ENCODE measurements at places on chromosomes 12 and 14.

DNA sequence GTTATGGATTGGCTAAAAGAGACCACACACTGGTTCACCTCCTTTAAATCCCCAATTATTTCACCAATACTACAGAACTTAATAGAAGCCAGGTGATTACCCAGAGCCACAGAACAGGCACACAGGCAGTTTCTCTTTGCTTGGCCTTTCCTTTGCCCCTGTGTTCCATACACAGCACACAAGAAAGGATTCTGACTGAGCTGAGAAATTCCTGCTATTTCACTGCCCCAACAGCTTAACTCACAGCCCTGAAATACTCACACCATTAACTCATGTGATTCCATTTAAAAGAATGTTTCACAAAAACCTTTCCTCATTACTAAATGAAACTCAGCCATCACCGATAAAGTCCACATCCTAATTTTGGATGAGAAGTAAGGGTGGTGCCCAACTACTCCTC is 133.6 kb downstream of the MED13L start:
- no peak for DNase-seq

- DNase-seq = no peak
These were observed 7.6 kb upstream of the KERA start for GRCh38 chr12:91065396-91065795.

GRCh38 chr12:1719139-1719538 is 28.3 kb downstream of the ADIPOR2 start:
- no peak for DNase-seq

- DNase-seq = no peak
These were observed 15.8 kb downstream of the FLRT2 start for GRCh38 chr14:85545738-85546137.

GRCh38 chr14:104448321-104448720 is 131.2 kb upstream of the C14orf180 start:
- no peak for DNase-seq

- DNase-seq = no peak
These were observed 79.8 kb downstream of the PCNX1 start for GRCh38 chr14:70987041-70987440.

- peak; percentile 85 for DNase-seq
These were observed 17.6 kb upstream of the RNASE3 start for GRCh38 chr14:20873370-20874177.

GRCh38 chr14:34211732-34212131 is 250.3 kb downstream of the SPTSSA start:
- DNase-seq = no peak

DNA sequence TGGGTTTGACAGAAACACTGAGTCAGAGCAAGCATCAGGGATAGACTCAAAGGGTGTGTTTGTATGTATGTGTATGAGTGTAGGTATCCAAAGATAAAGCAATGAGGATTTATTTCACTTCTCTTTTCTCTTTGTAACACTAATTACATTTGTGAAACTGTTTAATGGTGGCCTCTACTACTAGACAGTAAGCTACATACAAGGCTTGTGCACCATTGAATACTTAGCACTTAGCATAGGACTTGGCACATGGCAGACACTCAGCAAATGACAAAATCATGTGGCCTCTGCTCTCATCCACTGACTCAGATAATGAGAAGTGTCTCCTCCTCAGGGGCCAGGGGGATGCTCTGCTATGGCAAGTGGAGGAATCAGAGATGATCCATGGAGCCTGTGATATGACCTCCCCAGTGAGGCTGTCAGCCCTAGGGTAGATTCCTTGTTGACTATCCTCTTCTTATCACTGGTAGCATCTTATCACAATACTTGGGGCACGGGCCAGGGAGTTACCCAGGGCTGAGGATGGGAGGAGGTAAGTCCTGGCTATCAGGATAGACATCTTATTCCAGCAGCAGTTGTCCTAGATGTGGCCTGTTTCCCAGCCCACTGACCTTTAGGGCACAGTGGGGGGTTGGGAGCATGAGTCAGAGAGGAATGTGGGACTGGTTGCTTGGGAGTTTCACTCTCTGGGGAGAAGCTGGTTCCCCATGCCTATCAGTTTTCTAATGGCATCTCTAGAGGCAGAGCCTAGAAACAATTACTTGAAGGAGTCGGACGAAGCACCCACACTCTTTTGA is 71.2 kb upstream of the HOXC13 start:
- DNase-seq = no peak

GRCh38 chr12:121209624-121210572 is at the start of gene P2RX4:
TSS of gene P2RX4 (plus strand) at chr12:121210129. CDS start at chr12:121210165, 36 bp downstream.
- peak; percentile 92 for DNase-seq

DNA sequence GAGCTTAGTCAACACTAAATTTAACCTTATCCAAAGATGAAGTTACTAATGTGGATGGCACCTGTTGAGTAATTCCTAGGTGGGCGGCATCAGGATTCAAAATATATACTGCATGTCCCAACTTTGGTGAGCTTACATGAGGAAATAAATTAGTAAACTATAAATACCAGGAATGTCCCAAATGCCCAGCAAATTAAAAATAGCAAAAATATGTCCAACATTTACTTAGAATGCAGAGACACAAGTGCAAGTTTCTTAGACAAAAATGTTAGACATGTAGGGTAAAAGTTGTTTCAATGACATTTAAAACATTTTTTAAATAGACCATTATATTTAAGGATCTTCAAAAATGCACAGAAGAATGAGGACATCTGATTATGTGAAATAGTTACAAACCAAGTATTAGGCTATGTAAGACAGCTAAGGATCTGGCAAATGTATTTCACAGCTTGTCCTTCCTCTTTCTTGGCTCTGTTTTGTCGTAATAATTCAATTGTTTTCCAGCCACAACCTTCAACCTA is 115.9 kb downstream of the NAV3 start:
- no peak for DNase-seq

- peak; percentile 87 for DNase-seq
These were observed at the start of gene SNRNP35 for GRCh38 chr12:123457980-123458779. TSS of gene SNRNP35 (plus strand) at chr12:123458139. CDS start at chr12:123465541, 7,402 bp downstream.

GRCh38 chr14:92356677-92357076 is 33.7 kb downstream of the SLC24A4 start:
- no peak for DNase-seq

DNA sequence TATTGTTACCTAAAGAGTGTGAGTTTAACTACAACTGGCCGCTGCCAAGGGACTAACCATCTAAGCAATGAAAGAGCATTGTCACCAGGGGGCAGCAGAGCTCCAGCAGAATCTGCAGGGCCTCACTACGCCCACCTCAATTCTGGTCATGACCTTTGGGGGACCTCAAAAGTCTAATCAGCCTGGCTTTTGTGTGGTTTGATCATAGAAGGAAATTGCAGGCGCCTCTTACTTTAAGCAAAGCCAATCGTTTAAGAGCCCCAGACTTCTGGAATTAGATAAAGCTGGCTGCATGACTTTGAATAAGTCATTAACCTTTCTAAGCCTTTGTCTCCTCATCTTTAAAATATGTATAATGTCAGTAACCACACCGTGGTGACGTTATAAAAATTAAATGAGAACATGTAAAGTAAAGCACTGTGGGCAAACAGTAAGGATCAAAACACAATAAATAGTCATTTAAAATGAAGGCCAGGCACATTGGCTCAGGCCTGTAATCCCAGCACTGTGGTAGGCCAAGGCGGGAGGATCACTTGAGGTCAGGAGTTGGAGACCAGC is 58.6 kb downstream of the TBX3 start:
- peak; percentile 38 for DNase-seq

GRCh38 chr12:2649201-2650030 is 145.4 kb upstream of the FKBP4 start:
- no peak for DNase-seq

DNA sequence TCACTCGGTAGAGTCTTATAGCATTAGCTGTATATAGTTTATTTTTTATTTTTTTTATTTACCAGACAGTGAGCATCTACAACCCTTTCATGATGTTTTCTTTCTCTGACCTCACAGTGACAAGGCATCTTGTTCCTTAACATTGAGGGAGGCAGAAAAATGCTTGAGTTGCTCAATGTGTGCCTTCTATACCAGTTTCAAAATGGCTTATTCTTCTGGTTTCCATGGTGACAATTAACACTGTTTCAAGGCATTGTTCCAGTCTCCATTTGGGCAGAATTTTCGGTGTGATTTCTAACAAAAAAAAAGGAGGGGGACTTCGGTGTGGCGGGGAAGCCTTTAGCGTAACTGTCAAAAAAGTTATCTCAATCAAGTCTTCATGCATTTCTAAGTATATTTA is 209.7 kb upstream of the NPAS3 start:
- DNase-seq = no peak

- no peak for DNase-seq
These were observed 729.0 kb upstream of the USP15 start for GRCh38 chr12:61531195-61531594.

DNA sequence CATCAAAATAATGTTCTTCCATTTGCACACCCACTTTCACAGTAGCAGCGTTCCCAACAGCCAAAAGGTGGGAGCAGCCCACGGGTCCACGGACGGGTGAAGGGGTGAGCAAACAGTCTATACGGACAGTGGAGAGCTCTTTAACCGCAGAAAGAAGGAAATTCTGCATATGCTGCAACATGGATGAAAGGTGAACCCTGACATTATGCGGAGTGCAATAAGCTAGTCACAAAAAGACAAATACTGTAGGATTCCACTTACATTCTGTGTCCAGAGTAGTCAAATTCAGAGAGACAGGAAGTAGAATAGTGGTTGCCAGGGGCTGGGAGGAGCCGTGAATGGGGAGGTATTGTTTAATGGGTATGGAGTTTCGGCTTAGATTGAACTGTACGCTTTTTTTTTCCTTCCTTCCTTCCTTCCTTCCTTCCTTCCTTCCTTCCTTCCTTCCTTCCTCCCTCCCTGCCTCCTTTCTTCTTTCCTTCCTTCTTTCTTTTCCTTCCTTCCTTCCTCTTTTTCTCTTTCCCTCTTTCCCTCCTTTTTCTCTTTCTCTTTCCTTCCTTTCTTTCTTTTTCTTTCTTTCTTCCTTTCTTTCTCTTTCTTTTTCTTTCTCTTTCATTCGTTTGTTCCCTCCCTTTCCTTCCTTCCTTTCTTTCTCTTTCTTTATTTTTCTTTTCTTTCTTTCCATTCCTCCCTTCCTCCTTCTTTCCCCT is 15.8 kb upstream of the ANKRD9 start:
- no peak for DNase-seq

GRCh38 chr14:24783791-24784190 is 149.8 kb upstream of the GZMB start:
- no peak for DNase-seq

Measured in activated naive CD8-positive, alpha-beta T cell treated with anti-CD3 and anti-CD28 coated beads, Interleukin-2, amount 10 ng/mL, durations not matched to agents 7 days and 5 days (primary cell).